NCI-H2081 (cell line): ENCODE measurements at places on chromosomes 12 and 14.
A peak's percentile ranks its signal among the peaks of the same experiment; 100 is the strongest.

- no peak for DNase-seq
Observed at GRCh38 chr12:27316947-27317346, 15.7 kb upstream of the BMAL2 start.

- DNase-seq, result no peak
Observed at GRCh38 chr12:13289653-13290289, 93.2 kb downstream of the EMP1 start.

DNA sequence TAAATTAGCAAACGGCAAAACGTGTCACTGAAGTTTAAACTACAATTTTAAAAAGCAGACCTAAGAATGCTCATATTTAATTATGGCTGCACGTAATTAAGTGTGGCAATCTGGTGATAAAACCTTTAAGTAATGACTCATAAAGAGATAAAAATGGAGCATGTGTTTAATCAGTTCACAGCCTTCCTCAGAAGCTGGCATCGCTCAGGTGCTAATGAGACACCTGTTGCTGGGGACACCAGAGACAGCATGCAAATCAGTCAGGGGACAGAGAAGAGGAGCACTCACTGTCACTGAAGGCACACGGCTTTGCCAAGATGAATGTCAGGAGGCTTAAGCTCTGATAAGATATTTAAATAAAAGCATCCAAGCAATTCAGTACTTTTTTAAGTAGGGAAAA, 840.3 kb downstream of the GALC start:
- peak; percentile 21 for DNase-seq

- DNase-seq, result peak; percentile 6
Observed at GRCh38 chr12:26831951-26832821, 808 bp downstream of the ITPR2 start.

DNA sequence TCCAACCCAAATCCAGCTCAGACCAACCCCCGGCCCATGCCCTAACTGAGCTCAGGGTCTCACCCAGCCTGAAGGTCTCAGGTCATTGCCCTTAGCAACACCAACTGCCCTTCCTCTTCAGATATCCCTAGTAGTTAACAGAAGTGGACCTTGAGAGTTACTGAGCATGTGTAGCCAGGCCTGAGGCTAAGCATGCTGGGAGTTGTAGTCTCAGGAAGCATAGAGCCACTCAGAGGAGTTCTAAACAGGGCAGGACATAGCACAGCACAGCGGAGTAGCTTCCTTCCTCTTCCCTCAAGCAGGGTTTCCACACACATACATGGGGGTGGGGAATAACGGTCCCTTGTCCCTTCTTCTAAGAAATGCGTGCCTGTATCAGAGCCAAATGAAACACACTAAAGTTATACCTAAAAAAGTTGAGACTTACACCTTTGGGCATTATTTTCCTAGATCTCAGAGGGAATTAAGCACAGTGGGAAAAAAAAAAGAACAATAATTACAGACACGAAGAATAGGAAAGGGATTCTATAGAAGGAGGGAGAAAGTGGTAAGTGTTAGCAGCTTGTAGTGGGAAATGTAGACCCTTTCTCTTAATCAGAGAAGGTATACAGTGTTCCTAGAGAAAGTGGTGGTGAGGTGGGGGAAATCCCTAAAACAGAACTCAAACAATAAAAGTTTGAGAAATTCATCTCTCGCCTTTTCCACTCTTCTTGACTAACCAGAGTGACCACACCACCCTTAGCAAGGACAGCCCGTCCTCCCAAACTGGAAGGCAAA, 4.4 kb downstream of the KMT2D start:
- DNase-seq, result peak; percentile 29

GRCh38 chr14:75141967-75142366, 15.1 kb upstream of the NEK9 start:
- DNase-seq, result no peak

DNA sequence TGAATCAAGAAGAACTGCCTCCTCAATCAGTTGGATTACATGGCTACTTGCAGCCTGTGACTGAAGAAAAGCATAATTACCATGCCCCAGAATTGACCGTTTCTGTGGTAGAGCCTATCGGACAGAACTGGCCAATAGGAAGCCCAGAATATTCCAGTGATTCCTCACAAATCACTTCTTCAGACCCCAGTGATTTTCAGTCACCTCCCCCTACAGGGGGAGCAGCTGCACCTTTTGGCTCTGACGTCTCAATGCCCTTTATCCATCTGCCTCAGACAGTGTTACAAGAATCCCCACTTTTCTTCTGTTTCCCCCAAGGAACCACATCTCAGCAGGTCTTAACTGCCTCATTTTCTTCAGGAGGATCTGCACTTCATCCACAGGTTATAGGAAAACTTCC, 80.8 kb downstream of the RAD52 start:
- DNase-seq, result no peak

GRCh38 chr14:60705100-60705499, 19.1 kb downstream of the SIX4 start:
- no peak for DNase-seq
